ENCODE measurements at places on chromosomes 5 and 9. TPM values are rescaled to one million over a fixed set of nuclear protein-coding genes. Genes with fewer than 3 reads are reported as not detected.

GRCh38 chr5:116273448-116274242 is 188.8 kb downstream of the COMMD10 start:
- no peak for DNase-seq

DNA sequence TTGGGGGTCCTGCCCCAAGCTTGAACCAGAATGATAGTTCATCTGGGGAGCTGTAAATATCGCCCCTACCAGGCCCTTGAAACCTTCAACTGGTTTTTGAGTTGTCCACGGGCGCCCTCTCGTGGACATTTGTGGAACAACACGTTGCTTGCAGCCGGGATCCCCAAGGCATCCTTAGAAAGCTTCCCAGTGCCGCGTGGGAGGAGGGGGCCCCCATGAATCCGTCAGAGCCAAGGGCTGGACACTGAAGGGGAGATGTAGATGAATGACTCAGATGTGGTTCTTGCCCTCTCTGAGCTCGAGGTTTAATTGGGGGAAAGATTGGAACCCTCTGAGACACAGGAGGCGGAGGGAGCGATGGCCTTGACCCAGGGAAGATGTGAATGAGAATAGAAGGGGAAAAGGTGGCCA is 31.8 kb upstream of the ORM1 start:
- DNase-seq, result peak; percentile 80

LSM11 gene
- total RNA-seq, result 7.8 TPM

DNA sequence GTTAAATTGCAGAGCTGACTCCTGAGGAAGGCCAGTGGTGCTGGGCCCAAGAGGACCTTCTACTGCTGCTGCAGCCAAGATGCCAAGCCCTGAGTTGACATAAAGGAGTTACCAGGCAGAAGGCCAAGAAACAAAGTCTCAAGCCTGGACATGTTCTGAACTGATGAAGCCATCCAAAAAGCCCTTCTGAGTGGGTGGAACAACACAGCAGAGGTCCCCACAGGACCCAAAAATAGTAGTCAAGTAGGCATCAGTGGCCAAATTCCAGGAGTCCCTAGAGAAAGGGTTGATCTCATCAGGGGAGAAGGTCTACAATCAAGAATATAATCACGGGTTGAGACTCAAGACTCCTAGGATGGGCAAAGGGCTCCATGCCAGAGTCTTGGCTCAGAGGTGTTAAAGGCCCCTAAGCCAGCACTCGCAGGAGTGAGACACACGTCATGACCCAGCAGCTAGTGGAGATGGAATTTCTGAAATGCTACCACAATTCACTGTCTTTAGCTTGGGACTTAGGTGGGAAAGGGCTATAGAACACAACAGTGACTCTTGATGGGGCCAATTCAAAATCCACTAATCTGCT is 119.7 kb downstream of the FANCC start:
- DNase-seq, result no peak

SLC34A1 gene
- 0.19 TPM for total RNA-seq

DNA sequence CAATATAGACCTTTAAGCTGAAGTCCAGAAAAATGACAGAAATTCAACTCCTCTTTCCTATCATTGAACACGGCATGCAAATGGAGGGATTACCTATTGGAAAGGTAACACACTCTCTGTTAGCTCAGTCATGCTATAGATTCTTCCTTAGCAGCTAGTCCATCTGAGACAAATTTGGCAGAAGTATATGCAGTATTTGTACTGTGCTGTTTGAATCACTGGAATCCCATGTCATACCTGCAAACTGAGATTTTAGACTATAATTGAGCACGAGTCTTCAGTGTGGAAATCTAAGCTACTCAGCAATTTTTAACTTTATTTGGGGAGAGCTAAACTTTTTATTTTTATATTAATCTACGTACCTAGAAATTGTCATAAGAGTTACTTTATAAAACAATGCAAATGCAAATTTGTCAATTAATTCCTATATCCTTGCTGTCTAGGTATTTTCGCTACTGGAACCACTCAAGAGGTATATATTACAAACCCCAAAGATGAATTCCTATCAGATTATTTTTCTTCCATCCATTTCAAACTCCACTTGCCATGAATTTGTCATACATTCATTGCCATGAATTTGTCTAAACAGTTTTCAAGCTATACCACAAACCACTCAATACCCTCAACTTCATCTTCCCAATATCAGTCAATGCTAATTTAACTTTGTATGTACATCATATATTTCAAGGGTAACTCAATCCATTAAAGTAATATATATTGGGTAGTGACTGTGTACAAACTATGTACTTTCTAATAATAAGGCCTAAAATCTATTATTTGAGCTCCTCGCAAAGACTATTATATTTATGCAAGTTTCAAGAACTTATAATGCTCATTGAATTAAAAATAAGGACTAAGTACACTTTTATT is 224.8 kb downstream of the MEF2C start:
- no peak for DNase-seq

- no peak for DNase-seq
These were observed 18.6 kb upstream of the NOTCH1 start for GRCh38 chr9:136564379-136564988.

DNA sequence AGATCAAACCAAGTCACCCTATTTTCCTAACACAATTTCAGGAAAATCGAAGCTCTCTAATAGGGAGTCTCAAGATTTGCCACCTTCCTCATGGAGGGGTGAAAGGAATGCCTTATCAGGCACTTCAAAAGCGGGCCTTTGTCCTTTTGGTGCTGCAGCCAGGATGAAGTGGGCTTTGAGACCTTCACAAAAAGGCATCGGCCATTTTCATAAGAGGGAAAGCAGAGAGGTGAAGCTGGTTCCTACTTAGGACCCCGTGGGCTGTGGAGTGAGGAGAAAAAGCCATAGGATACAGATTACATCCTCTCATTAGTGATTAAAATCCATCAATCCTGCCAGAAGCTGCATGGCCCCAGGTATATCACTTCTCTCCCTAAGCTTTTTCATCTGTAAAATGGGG is 859 bp downstream of the CDKN2AIPNL start:
- DNase-seq, result no peak

IFNB1 gene
- total RNA-seq, result 0.46 TPM

DNA sequence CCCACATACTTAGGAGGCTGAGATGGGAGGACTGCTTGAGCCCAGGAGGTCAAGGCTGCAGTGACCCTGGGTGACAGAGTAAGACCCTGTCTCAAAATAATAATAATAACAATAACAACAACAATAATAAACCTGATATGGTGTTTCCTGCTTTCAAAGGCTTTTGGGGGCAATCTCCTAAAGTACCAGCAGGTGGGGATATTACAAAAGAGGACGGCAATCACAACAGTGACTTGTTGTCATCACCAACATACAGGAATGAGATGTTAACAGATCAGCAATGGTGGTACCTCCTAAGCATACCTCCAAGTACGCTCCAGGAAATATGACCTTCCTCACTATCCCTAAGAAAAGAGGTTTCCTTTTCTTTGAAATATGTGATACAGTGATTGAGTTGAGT is 91.1 kb upstream of the RNF180 start:
- peak; percentile 4 for DNase-seq

SPATA31A1 gene
- not detected for total RNA-seq

DNA sequence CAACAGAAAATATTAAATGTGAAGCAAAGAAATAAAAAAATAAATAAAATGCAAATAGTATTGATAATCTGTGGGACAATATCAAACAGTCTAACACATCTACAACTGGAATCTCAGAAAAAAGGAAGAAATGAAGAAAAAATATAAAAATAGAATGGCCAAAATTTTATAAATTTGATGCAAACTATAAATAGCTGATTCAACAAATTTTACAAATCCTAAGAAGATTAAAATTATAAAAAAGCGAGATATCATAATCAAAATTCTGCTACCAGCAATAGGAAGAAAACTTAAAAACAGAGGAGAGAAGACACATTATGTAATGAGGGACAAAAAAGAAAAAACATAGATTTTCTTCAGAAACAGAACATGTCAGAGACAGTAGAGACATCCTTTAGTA is 129.2 kb upstream of the IRX1 start:
- DNase-seq, result no peak

- DNase-seq, result no peak
These were observed 84.9 kb downstream of the ISL1 start for GRCh38 chr5:51468196-51468595.

DNA sequence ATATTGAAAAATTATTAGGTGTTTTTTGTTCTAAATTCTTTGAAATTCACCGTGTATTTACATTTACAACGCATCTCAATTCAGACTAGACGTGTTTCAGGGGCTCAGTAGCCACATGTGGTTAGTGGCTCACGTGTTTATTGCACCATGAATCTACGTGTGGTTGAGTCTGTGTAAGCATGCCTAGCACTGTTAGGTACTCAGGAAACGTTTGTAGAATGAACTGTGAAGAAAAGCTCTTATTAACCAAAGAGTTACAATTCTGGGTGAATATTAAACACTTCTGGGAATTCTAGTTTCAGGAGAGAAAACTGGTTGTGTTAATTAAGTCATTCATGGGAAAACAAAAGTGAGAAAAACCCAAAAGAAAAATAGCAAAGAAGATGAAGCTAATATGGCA is 117.5 kb upstream of the CDH6 start:
- no peak for DNase-seq

GRCh38 chr5:36505021-36505420 is 101.4 kb upstream of the SLC1A3 start:
- DNase-seq, result no peak

IL13 gene
- 0.98 TPM for total RNA-seq

DNA sequence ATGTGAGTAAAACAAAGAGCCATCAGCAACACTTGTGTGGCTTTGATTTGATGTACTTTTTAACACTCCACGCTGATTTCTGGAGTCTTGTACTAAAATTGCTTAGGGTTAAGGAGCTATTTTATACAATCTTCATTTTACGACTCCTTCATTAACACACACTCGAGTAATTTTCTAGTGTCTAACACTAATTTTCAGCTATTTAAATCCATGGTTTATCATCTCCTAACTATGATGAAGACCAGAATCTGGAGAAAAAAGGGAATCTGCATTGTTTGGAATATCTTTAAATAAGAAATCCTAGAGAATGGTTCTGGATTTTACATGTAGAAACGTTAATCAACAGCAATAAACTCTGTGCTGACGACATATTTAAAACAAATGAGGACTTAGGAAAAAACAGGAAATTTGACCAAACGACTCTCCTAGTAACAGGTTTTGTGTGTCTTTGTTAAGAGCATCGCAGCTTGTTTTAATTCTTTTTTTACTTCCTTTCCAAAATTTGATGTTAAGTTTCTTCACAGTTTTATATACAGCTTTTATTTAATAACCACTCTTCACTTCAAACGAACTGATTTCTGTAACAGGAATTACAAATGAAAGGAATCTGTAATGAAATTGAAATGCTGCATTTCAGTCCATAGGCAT is 138.5 kb downstream of the AOPEP start:
- DNase-seq, result no peak

PCDHGA3 gene
- not detected for total RNA-seq

- DNase-seq, result no peak
These were observed 6.2 kb downstream of the ARSI start for GRCh38 chr5:150296496-150296895.

RLN1 gene
- total RNA-seq, result 1.7 TPM

CDH12 gene
- not detected for total RNA-seq

LHX3 gene
- total RNA-seq, result 0.08 TPM

DNA sequence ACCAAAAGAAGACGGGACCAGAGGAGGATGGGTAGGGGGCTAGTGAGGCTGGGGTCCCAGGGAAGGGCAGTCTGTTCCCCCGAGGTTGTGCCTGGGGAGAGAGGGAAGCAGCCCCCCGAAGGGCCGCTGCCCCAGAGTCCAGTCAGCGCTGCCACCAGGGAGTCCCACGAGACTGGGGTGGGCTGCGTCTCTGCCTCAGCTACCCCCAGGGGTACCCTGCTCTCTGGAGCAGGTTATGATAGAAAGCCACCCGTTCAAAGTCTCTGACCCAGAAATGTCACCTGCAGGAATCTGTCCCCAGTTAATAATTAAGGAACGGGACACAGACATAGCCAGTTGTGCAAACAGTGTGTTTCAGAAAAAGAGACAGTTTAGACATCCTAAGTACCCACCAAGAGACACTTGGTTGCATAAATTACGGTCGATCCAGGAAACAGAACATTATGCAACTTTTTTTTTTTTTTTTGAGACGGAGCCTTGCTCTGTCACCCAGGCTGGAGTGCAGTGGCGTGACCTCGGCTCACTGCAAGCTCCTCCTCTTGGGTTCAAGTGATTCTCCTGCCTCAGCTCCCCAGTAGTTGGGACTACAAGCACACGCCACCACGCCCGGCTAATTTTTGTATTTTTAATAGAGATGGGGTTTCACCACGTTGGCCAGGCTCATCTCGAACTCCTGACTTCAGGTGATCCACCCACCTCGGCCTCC is 10.7 kb upstream of the AGPAT2 start:
- DNase-seq, result no peak

GRCh38 chr5:96203761-96204160 is 229.3 kb downstream of the PCSK1 start:
- no peak for DNase-seq

IFNA13 gene
- total RNA-seq, result not detected

TNFSF15 gene
- total RNA-seq, result 0.35 TPM

DNA sequence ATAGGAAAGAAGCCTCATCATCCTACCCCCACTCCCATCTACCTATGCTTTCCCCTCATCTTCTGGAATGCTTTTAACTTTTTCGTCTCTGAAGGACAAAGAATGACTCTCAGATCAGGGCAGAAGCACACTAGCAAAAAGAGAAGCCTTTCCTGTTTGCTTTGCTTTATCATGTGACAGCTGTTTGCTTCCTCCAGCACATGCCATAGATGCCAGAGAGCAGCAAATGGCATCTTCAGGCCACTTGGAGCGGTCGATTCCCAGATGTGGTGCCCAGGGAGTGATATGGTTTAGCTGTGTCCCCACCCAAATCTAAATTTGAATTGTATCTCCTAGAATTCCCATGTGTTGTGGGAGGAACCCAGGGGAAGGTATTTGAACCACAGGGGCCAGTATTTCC is 294.8 kb downstream of the GADD45G start:
- DNase-seq, result no peak

PCDH12 gene
- total RNA-seq, result 0.73 TPM

AGXT2 gene
- total RNA-seq, result not detected

GRCh38 chr9:83708515-83709158 is 879 bp upstream of the UBQLN1 start:
- DNase-seq, result peak; percentile 54

LAMC3 gene
- total RNA-seq, result 1.0 TPM

TMEM267 gene
- 14.2 TPM for total RNA-seq

LCN9 gene
- not detected for total RNA-seq

DNA sequence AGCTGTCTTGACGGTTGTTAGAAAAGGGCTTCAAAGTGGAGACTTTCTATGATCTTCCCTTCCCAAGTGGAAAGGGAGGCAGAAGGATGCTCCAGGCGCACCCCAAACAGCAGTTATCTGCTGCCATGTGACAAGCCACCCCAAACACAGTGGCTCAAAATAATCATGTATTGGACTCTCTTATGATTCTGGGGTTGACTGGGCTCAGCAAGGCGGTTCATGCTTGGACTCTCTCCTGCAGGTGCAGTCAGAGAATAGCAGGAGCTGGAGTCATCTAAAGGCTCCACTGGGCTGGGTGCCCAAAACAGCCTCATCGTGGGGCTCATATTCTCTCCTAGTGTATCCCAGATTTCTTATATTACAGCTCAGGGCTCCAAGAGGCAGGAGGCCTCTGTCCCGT is 177.6 kb upstream of the IER5L start:
- DNase-seq, result no peak

TMEM232 gene
- total RNA-seq, result 0.93 TPM

TMEM174 gene
- total RNA-seq, result not detected

All from activated naive CD4-positive, alpha-beta T cell treated with anti-CD3 and anti-CD28 coated beads, Interleukin-2, amount 50 U/mL, for 72 hours (primary cell).